Stimulated activated CD4-positive, alpha-beta T cell treated with anti-CD3 and anti-CD28 coated beads, Interleukin-2, amount 100 ng/mL, for 48 hours (primary cell): ENCODE measurements at places on chromosomes 11 and 22.

DNA sequence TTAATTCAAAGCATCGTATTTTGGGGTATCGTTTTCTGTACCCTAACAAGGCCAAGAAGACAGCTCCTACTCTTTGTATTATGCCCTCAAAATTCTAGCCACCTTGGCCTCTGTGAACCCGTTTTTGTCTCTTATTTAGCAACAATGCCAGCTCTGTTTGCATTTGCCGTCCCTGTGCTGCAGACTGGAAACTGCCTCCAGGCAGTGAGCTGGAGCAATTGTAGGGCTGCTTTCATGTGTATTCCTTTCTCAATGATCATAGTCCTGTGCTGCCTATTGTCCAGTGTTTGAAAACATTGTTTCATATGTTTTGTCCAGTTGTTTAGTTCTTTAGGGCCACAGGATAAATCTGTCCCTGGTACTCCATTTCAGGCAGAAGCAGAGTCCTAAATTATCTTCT, 19.9 kb upstream of the BACE1-AS start:
- no peak for DNase-seq

- DNase-seq, result no peak
Measured at GRCh38 chr22:40414311-40414710, 43.9 kb downstream of the SGSM3 start.

GRCh38 chr11:125910226-125910849, 6.0 kb downstream of the DDX25 start:
- DNase-seq, result no peak

DNA sequence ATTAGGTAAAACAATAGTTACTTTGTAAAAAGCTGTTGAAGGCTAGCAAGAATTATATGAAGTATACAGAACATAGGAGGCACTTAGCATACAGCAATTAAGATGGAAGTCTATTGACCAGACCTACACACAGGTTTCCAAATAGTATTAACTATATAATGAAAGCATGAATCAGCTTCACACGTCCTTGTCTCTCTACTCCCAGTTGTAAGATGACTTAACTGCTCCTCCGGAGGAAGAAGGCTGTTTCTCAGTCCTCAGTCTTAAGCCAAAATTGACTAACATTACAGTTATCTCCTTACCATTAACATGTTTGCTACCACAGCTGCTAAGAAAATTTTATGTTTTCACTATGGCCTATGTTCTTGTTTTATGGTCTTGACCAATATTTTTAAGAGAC, 24.7 kb downstream of the SIK3 start:
- DNase-seq, result no peak

- DNase-seq, result no peak
Measured at GRCh38 chr11:120501976-120502755, 9.4 kb upstream of the GRIK4 start.
